ENCODE measurements at places on chromosomes 5 and 9.

- no peak for DNase-seq
Observed at GRCh38 chr5:172802112-172802511, 31.1 kb upstream of the DUSP1 start.

GRCh38 chr5:150321784-150322183 is 19.1 kb upstream of the ARSI start:
- no peak for DNase-seq

- DNase-seq: no peak
Observed at GRCh38 chr5:104372376-104372775, 809.8 kb upstream of the NUDT12 start.

DNA sequence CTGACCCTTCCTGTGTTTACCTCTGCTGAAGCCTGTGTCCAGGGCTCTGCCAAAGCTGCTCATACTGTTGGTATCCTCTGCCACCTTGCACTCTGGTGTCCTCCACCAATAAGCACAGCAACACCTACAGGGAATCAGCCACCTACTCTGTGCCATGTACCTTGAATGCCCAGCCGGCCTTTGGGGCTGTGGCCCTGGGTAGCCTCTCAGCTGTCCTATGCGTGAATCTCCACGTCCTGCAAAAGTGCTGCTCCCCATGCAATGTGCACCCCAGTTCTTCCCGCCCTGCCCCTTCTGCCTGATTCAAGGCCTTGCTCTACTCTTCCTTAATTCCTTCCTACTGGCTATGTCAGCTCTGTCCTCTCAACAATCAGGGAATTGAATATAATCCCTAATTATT is 506.5 kb downstream of the ARHGEF28 start:
- DNase-seq: no peak

DNA sequence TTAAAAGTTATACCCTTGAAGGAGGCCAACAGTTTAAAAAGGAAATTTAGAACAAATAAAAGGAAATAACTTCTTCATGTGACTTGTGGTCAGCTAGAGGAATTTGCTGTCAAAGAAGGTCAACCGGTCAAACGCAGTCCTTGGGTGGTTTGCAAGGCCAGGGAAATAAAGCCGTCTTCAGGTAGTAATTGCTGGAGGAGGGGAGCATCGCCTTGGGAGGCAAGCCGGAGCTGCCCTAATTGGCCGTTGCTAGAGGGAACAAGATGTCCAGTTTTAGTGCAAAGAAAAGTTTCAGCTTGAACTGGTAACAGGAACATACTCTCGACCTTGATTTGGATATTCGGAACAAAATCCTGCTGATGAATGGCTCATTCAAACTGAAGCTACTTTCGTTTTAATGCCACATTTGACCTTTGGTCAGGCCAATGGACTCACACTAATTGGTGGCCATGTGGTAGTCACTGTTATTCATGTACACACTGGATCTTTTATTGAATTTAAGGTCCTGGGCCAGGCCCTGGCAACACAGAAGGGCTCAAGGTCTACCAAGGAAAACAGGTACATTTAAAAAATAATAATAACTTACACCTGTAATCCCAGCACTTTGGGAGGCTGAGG is 47.0 kb upstream of the MYO10 start:
- DNase-seq: no peak

GRCh38 chr9:3398232-3398648 is 127.6 kb downstream of the RFX3 start:
- DNase-seq: no peak

DNA sequence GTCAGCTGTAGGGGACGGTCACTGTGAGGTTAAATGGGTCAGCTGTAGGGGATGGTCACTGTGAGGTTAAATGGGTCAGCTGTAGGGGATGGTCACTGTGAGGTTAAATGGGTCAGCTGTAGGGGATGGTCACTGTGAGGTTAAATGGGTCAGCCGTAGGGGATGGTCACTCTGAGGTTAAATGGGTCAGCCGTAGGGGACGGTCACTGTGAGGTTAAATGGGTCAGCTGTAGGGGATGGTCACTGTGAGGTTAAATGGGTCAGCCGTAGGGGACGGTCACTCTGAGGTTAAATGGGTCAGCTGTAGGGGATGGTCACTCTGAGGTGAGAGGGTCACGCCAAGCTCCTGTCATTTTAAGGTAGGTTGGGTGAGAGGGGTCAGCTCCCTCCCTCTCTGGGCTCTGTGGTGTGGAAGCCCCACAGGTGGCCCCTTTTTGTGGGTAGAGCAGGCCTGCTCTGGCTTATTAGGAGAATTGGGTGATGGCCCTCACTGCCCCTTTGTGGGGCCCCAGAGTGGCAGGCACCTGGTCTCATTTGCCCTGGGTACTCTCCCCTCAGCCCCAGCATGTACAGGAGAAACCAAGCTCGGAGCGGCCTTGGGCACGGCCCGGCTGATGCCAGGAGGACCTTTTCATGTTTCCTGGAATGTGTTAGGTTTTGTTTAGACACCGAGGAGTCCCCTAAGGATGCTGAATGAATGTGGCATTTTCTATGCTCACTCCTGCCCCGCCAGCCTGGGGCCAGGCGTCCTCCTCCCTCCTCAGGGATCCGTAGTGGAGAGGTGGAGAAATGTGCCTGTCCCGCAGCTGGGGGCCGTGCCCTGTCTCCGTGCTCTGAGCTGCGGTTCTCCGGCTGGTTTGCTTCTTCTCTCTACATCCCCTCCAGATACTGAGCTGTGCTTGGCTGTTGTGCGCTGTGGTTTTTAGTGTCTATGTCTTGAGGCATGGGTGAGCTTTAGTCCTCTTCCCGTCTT is 31.4 kb downstream of the AHRR start:
- peak; percentile 9 for DNase-seq

DNA sequence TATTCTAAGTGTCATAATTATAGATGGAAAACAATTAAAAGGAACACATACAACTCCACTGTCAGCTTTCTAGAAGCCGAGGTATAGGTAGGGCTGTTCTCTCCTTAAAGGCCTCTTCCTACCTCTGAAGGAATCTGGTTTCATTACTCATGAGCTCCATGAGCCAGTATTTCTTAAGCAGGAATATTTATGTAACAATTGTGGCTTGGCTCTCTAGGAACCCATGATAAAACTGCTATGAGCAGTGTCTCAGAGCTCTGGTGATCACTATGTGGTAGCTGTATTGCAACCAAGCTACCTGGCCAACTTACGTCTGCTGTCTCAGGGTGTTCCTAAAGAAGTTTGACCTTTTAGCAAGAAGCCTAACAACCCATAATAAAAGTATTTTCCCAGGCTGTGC is 157.7 kb downstream of the CEP120 start:
- DNase-seq: no peak

GRCh38 chr9:70049672-70050271 is 6.1 kb downstream of the MAMDC2 start:
- peak; percentile 73 for DNase-seq

DNA sequence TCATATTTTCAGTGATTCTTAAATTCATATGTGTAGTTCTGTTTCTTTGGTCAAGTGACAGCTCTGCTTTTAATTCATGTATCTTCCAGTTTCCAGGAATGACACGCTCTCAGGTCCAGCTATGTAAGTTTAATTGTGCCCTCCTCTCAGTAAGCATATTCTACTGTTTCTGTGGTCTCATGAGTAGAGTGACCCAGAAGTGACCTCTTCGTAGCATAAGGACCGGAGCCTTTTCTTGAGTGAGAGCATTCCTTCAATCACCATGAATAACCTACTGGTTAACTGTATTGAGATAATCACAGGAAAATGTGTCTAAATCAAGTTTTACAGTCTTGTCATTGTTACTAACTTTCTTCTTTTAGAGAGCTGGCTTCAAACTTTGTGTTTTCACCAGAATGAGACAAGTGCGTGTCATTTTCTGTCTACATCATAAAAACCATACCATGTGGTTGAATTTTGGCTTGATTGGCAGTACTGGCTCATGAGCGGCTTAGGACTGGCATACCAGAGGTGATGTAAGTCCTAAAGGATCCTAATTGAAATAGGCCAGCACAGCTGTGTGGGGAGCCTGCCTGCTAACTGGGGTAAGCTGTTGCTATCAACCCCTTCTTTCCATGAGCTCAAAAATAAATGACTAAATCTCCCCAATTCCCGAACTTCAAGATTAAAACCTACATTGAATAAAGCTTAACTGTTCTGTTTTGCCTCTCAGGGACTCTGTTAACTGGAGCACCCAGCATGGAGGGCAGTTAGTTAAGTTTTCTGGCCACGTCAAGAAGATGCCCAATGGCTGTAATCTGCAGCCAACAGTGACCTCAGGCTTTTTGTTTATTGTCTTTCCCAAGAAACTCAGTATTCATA is 4.8 kb downstream of the ADAMTSL1 start:
- peak; percentile 52 for DNase-seq

GRCh38 chr9:121123816-121124535 is 49.2 kb downstream of the CNTRL start:
- DNase-seq: no peak

GRCh38 chr5:34571677-34572041 is 84.5 kb upstream of the RAI14 start:
- DNase-seq: peak; percentile 60

DNA sequence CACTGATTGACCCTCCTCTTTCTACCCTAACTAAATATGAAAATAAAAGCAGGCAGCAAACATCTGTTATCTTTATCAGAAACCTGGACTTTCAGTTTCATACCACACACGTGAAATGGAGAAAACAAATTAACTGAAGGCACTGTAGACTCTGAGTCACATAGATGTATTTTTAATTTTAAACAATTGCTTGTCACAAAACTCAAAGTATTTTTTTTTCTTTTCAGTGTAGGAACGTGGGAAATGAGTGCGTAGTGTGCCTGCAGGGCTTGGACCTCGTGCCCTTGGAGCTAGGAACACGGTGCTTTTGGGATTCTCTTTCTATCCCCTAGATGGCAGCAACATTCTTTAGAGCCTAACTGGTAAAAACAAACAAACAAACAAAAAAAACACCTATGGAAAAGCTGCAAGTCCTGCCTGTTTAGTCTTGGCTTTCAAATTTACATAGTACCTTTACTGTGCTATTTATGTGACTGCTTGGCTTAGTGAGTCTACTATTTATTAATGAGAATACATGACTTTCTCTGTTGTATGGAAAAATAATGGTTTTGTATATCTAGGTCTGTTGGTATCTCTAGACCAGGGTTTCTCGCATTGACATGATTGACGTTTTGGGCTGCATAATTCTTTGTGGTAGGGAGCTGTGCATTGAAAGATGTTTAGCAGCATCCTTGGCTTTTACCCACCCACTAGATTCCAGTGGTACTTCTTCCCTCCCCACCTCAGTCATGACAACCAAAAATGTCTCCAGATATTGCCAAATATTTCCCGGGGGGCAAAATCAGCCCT is 16.8 kb upstream of the ACTBL2 start:
- peak; percentile 60 for DNase-seq

- DNase-seq: no peak
Observed at GRCh38 chr5:14901462-14902051, 30.0 kb upstream of the ANKH start.

GRCh38 chr9:14829204-14829603 is 81.0 kb downstream of the FREM1 start:
- DNase-seq: no peak

- no peak for DNase-seq
Observed at GRCh38 chr9:36834736-36835135, 199.3 kb downstream of the PAX5 start.

DNA sequence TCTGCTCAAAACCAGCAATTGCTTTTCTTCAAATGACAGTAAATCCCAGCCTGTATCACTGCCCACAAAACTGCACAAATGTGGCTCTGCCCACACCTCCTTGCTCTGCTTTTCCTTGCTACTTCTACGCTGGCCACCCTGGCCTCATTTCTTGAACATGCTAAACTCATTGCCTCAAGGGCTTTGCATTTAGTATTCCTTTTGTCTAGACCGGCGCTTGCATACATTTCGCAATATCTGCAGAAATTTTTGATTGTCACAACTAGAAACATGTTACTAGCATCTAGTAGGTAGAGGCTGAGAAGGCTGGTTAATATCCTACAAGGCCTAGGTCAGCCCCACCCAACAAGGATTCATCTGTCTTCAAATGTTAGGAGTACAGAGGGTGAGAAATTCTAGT is 2357.8 kb downstream of the MAT2B start:
- DNase-seq: no peak

DNA sequence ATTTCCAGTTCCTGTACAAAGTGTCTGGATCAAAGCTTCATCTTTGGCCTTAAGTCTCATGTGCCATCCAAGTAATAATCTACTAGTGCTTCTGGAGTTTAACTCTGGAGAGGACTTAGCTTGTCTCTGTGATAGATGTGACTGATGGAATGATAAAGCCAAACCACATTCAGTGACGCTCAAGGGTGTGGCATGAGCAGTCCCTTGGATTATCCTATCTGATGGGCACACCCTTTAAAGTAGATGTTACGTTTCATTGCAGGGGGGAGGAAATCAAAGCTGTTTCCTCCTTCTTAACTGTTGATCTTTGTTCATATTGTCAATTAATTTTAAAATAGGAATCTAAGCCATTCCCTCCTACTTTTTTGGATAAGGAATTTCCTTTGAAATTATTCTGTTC is 8.5 kb upstream of the EGFLAM start:
- no peak for DNase-seq

DNA sequence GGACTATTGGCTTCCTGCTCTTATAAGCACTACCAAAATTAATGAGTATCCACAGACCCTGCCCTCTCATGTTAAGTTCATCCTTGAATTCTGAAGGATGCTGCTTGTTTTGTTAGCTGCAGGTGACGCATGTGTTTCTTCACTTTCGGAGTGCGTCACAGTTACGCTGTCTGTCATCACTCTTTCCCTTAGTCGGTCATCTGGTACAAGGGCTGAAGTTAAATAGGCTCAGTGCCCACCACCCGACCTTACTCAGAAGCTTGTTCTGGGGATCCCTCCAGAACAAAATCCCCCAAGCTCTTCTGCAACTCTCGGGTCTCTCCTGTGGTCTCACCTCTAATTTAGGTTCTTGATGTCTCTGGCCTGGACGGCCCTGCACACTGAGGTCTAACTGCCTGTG is 51.0 kb downstream of the ADCY2 start:
- no peak for DNase-seq

DNA sequence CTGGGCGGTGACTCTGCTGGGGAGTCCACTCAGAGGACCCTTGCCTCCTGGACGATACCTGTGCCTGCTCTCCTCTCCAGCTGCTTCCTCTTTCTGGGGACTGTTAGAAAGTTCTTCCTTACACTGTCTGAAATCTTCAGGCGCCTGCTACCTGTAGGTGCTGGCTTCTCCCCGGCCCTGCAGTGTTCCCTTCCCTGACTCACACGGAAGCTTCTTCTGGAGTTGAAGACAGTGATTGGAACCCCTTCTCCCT is 562 bp downstream of the GSN start:
- DNase-seq: no peak

GRCh38 chr5:135236908-135237747 is 161.9 kb downstream of the MACROH2A1 start:
- DNase-seq: no peak

GRCh38 chr5:151642472-151643140 is 44.1 kb downstream of the SPARC start:
- no peak for DNase-seq

DNA sequence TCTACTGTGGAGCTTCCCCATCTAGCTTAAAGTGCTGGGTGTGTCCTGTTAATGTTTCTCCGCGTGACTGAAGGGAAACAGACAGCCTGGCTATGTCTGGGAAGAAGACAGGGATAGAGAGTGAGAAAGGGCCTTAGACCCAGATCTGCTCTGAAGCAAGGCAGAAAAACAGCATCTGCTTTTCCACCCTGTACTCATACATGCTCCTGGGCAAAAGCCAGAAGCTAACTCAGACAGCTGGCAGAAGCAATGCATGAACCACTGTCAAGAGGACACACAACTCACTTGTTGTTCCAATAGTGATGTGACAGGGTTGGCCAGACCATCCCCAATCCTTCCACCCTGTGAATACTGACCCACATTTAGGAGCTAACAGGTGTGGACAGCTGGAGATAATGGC is 63.3 kb downstream of the DPYSL3 start:
- DNase-seq: peak; percentile 19

Data from GM03348 (cell line).